Stimulated activated CD4-positive, alpha-beta T cell treated with anti-CD3 and anti-CD28 coated beads, Interleukin-2, amount 100 ng/mL, for 24 hours (primary cell): ENCODE measurements at places on chromosomes 11 and 22.
A peak's percentile ranks its signal among the peaks of the same experiment; 100 is the strongest.

DNA sequence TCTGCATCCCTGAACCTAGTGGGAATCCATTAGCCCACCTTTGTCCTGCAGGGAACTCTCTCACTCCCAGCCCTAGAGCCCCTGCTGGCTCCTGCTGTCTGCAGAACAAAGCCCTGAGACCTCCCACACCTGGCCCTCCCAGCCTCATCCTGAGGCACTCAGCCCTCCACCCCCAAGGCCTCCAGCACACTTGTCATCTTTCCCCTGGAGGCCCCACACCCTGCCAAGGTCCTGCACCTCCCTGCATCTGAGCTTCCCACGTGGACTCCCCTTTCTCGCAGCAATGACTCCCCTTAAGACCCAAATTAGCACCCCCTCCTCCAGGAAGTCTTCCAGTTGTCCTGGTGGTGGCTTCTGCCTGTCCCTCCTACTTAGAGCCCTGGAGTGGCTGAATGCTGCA is 42.3 kb upstream of the LINC01488 start:
- no peak for DNase-seq

DNA sequence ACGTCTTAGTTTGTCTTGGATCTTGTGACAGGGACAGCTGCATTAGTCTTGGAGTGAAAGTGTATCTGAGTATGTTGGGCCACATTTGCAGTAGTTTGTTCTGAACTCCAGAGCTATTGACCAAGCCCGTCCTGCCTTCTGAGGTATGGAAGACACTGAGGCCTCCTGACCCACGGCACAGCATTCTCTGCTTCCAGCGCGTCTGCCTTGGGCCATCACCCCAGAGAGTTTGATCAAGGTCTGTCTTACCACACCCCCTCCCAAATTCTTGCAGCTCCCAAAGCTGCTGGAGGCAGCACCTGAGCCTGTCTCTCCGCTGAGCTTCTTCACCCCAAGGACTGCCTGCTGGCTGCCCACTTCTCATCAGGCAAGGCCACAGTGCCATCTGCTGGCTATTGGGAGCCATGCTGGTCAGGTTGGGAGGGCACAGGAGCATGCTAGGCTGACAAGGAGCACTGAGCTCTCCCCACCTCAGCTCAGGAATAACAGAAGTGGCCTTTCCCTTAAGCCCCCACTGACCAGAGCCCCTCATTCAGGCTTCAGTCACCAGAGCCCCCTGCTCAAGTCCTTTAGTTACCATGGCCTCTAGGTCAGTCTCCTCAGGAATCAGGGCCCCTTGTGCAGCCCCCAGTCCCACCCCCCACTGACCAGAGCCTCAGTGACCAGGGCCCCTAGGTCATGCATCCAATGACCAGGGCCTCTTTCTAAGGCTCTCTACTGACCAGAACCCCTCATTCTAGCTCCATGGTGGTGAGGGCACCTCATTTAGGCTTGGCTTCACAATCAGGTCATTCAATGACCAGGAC is 27.2 kb upstream of the SMPD1 start:
- peak; percentile 79 for DNase-seq

DNA sequence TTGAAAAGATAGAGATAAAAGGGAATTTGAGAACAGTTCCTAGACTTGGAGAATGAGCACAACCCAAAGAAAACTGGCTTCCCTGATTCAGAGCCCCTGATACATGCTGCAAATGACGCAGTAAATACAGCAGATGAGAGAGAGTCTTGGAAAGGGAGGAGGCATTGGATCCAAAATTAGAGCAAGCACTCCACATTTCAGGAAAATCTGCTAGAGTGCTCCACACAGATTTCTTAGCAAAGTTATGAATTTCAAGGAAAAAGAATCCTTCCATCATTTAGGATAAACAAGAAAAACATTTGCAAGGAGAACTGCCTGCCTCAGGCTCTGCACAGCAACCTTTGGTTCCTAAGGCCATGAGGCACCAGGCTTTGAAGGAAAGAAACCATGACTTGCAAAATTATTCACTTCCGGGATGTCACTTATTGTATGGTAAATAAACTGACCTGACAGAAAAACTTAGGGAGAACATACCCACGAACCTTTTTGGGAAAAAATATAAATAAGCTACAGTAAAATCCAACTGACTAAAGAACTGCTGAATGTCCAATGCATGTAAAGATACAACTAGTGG is 89.8 kb upstream of the RTL6 start:
- no peak for DNase-seq

- no peak for DNase-seq
Measured at GRCh38 chr22:29166180-29166579, 39.5 kb upstream of the EMID1 start.

DNA sequence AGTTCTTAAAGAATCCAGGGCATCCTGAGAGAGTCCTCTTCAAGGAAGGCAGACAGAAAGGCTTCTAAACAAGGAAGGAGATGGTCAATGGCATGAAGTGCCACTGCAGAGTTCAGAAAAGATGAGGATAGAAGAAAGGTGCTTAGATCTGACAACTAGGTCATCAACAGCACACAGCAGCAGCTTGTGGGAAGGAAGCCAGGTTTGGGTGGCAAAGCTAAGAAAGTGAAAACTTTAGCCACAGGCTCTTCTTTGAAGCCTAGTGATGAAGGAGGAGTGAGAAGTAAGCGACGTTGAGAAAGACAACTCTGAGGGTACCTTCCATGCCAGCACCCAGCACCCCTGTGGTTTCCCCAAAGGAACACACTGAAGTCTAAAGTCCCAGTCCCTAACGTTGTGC is 92.0 kb downstream of the LARGE1 start:
- no peak for DNase-seq

- DNase-seq = no peak
Measured at GRCh38 chr22:35844886-35845285, 127.2 kb downstream of the APOL5 start.

- DNase-seq = no peak
Measured at GRCh38 chr22:10741210-10741609, 4786.8 kb upstream of the OR11H1 start.

- no peak for DNase-seq
Measured at GRCh38 chr22:26339755-26340154, 89.3 kb upstream of the ASPHD2 start.

- no peak for DNase-seq
Measured at GRCh38 chr22:21754523-21754922, 18.9 kb upstream of the YPEL1 start.
